Stimulated activated CD4-positive, alpha-beta T cell treated with anti-CD3 and anti-CD28 coated beads, Interleukin-1b, Interleukin-23, amount 100 ng/mL, for 1 hour (primary cell): ENCODE measurements at places on chromosomes 13 and 19.

- no peak for DNase-seq
These were observed 9.7 kb downstream of the SYDE1 start for GRCh38 chr19:15116856-15117255.

GRCh38 chr13:59690857-59691500 is 472.7 kb downstream of the DIAPH3 start:
- DNase-seq, result no peak

GRCh38 chr13:48564056-48564455 is 31.2 kb upstream of the RCBTB2 start:
- no peak for DNase-seq

GRCh38 chr19:36110487-36111199 is at the start of gene OVOL3:
TSS of gene OVOL3 (plus strand) at chr19:36111143. CDS start at chr19:36111203, 60 bp downstream.
- DNase-seq, result no peak

GRCh38 chr19:14058182-14059092 is 3.4 kb downstream of the PALM3 start:
- DNase-seq, result no peak

- no peak for DNase-seq
These were observed 25.6 kb upstream of the CXCL17 start for GRCh38 chr19:42468273-42468796.

- DNase-seq, result no peak
These were observed 1930.2 kb downstream of the OLFM4 start for GRCh38 chr13:54958781-54959180.

DNA sequence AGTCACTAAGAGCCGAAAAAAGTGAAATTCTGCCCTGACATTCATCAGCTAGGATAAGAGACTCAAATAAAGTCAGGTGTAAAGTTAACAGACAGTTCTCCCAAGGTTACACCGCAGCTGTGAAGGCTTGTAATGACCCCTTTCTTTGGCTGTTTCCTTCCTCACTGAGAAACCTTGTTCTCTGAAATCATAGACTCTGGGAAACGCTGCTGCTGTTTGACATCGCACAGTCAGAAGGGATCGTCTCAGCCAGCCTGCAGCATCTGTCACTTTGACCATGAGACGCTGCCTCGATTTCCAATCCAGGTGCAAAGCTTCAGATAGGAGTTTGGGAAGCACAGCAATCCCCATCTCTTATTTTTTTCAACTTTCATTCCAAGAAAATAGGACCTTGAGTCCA is 678 bp downstream of the BCAT2 start:
- no peak for DNase-seq

DNA sequence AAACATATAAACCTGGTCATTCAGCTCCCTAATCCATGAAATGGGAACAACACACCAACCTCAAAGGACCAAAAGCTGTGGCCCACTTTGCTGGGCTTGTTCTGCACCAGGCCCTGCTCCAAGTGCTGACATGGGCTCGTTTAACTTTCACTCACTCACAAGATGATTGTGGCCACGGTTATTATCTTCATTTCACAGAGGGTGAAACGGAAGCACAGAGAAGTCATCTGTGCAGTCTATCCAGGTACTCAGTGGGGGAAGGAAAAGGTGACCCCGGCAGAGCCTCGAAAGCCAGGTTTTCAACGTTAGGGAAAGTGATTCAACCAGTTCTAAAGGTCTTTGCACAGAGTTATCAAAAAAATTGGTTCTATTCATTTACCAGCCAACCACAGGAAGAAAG is 68.0 kb downstream of the CRYL1 start:
- DNase-seq, result no peak

DNA sequence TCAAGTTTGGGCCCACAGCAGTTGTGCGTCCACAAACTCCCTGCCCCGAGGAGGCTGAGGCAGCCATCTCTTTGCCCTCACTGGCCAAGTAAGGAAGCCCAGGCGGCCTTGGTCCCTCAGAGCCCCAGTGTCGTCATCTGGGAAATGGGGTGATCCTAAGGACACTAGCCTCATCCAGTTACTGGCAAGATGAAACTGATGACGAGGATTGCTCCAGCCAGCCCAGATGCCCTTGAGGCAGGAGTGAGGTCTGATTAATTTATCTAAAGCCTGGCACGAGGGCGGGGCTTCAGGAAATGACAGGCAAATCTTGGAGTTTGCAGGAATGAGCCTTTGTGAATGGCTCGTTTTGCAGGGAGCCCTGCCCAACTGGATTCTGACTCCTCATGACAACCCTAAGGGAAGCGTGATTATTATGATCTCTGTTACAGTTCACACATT is 5.6 kb downstream of the LIPE start:
- DNase-seq, result no peak

DNA sequence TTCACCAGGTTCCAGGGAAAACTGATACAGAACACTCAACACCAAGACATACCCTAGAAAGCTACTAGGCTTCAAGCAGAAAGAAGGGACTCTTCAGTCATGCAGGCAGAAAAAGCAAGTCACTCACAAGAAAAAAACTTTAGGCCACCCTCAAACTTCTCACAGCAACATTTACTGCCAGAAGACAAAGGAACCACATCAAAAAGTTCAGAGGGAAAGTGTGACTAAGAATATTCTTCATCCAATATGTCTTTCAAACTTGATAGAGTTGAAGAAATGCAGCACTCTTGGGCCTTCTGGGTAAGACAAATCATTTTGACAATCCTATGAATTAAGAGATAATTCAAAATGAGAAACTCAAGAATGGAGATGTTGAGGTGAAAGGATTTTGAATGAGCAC is 7.7 kb downstream of the DZIP1 start:
- no peak for DNase-seq

DNA sequence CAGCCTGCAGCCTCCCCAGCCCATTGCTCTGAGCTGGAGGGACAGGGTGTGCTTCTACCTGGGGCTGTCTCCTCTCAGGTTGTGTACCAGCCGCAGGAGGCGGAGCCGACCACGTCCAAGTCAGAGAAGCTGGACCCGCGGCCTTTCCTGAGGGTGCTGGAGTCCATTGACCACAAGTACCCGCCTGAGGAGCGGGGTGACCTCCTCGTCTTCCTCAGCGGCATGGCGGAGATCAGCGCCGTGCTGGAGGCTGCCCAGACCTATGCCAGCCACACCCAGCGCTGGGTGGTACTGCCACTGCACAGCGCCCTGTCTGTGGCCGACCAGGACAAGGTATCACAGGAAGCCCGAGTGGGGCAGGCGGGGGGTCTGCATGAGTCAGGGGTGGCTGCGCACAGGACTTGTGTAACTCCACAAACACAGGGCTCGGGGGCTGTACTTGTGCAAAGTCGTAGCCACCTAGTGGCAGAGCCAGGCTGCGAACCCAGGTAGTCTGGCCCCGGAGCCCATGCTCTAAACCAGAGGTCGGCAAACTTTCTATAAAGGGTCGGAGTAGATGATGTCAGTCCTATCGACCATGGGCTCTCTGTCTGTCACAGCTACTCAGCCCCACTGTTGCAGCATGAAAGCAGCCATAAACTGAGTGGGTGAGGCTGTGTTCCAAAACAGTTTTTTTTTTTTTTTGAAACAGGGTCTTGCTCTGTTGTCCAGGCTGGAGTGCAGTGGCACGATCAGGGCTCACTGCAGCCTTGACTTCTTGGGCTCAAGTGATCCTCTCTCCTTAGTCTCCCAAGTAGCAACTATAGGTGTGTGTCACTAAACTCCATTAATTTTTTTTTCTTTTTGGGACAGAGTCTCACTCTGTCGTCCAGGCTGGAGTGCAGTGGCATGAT is 8.9 kb downstream of the DHX34 start:
- no peak for DNase-seq

GRCh38 chr13:104962411-104962810 is 1573.1 kb downstream of the EFNB2 start:
- no peak for DNase-seq

DNA sequence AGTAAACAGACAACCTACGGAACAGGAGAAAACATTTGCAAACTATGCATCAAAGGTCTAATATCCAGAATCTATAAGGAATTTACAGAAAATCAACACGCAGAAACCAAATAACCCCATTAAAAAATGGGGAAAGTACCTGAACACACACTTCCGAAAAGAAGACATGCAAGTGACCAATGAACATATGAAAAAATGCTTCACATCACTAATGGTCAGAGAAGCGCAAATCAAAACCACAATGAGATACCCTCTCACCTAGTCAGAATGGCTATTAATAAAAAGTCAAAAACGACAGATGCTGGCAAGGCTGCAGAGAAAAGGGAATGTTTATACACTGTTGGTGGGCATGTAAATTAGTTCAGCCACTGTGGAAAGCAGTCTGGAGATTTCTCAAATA is 29.5 kb downstream of the SLC25A15 start:
- DNase-seq, result no peak

- DNase-seq, result no peak
These were observed 8.8 kb downstream of the NDUFA11 start for GRCh38 chr19:5894704-5895349.

DNA sequence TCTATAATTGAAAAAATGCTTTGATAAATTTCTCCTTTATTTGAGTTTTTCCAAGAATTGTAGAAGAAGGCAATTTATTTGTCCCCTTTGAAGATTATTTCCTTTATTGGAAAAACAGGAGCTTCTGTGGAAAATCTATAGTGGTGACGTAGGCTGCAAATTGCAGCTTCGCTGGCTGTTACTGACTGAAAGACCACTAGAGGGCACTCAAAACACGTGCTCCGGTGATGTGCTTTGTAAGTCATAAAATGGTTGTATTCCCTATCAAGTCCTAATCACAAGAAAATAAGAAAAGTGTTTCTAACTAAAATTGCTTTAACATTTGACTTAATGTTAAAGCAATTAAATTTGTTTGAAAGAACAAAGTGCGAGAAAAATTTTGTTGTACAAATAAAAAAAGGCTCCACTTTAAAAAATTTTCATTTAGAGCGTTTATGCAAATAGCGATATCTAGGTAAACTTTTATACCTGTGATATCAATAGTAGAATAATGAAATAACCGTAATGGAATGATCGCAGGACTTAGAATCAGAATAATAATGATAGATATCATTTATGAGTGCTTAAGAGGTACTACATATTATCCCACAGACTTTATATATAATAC is 638.2 kb upstream of the SPRY2 start:
- no peak for DNase-seq

DNA sequence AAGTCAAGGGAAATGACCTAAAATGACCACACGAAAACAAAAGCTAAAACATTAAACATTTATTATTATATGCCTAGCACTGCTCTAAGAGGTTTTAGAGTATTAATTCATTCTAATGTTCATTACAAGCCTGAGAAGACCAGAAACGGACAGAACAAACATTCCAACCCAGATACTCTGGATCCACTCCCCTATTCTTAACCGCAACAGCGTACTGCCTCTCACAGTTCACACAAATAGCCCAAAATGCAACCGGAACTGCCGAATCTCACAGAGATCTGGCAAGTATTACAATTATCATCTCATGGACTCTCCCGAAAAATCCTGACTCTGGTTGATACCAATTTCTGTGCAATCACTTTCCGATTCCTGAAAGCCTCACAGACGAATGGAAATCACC is 1.4 kb downstream of the ZNF780B start:
- DNase-seq, result no peak

DNA sequence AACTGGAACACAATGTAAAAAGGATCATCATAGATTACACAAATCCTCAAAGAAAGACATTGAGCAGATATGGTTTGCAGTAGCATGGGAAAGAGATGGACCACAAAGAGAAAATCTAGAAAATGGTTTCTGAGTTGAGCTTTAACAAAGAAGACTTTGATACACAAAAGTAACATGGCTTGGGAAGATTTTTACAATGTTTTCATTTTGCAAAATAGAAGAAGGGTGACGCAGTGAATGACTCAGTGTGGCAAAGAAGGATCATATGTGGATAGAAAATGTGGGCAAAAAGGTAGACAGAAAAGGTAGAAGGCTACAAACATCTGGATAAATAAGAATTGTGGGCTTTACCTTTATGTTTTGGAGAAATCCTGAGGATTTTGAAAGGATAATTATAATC is 1220.5 kb downstream of the PCDH17 start:
- no peak for DNase-seq

DNA sequence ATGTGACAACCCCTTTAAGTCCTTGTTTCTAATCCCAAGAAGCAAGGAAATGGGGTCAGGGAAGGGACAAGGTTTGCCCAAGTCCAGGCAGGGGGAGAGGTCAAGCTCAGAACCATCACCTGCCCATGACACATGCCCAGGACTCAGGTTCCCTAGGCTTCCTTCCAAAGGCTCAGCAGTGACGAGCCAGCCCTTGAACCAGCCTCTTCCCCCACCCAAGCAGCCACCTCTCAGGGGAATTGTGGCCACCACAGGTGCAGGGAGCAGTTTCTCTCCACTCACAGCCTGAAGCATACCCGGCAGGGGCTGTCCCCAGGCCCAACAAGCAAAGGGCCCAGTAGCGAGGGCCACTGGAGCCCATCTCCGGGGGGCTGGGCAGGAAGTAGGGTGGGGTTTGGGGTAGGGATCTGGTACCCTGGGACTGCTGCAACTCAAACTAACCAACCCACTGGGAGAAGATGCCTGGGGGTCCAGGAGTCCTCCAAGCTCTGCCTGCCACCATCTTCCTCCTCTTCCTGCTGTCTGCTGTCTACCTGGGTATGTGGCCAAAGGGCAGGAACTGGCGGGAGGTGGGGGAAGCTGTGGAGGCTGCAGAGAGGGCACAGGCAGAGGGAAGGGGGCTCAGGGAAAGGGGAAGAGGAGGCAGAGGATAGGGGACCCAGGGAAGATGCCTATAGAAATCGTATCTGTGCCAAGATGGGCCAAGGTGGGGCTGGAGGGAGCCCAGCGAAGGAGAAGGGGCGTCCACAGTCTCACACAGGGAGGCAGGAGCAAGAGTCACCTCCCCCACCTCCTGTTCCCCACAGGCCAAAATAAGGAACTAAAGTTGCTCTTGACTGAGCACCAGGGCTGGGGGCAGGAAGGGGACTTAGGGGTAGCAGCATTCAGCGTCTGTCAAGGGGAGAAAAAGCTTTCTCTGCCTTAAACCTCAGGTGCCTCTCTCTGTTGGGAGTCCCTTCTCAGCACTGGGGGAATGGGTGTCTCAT is at the start of gene CD79A:
Gene CD79A (plus strand): TSS at position 433 of the 986 bp plus-strand sequence. CDS start 26 bp downstream, at position 459.
- no peak for DNase-seq

DNA sequence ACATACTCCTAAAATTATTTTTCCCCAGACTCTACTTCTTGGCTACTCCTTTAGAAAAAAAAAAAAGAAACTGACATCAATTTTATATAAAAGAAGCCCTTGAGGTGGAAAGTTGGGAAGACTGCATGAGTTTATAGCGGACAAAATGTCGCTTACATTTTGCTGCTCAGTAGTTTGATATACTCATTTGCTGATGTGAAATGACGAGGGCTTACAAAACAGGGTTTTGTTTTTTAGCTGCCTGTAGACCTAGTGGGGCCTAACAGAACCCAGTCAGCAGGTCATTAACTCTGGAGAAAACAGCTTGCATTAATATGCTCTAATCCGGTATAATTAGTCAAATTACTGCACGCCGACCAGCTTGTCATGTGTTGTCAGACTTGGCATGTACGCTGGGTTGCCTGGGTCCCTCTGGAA is 37.6 kb upstream of the MAB21L1 start:
- no peak for DNase-seq

- DNase-seq, result no peak
These were observed 13.6 kb upstream of the STRN4 start for GRCh38 chr19:46759817-46760333.

GRCh38 chr19:33727331-33727998 is 69.2 kb upstream of the KCTD15 start:
- DNase-seq, result no peak

GRCh38 chr19:8131517-8131916 is 17.9 kb downstream of the FBN3 start:
- no peak for DNase-seq

- no peak for DNase-seq
These were observed 242.5 kb upstream of the SERP2 start for GRCh38 chr13:44131069-44131614.

GRCh38 chr13:107642831-107643230 is 572.5 kb downstream of the LIG4 start:
- DNase-seq, result no peak
